ENCODE measurements at places on chromosomes 1 and 21.

- no peak for DNase-seq
These were observed 802.1 kb downstream of the PLA2G4A start for GRCh38 chr1:187630653-187631380.

GRCh38 chr1:164843743-164844500 is 284.9 kb downstream of the PBX1 start:
- no peak for DNase-seq

DNA sequence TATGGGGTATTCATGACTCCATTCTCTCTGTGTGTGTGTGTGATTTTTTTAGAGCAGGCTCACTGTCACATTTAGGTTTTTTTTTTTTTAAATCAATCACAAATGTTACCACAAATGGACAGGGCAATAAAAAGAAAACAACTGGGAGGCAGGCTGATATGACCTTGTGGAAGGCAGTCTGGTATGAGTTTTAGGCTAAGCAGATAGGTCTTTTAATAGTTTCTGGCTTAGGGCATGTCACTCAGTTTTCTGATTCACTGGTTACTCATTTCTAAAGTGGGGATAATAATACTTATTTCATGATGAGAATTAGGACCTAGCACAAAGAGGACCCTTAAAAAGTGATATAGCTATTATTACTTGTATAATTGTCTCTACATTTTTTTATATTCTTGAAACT is 278.9 kb downstream of the RYR2 start:
- no peak for DNase-seq

- DNase-seq: no peak
These were observed 70.9 kb upstream of the ETS2 start for GRCh38 chr21:38734646-38735365.

- DNase-seq: no peak
These were observed 101.9 kb downstream of the PRRX1 start for GRCh38 chr1:170765712-170766330.

GRCh38 chr1:93223023-93223675 is 42.6 kb downstream of the CCDC18 start:
- no peak for DNase-seq

DNA sequence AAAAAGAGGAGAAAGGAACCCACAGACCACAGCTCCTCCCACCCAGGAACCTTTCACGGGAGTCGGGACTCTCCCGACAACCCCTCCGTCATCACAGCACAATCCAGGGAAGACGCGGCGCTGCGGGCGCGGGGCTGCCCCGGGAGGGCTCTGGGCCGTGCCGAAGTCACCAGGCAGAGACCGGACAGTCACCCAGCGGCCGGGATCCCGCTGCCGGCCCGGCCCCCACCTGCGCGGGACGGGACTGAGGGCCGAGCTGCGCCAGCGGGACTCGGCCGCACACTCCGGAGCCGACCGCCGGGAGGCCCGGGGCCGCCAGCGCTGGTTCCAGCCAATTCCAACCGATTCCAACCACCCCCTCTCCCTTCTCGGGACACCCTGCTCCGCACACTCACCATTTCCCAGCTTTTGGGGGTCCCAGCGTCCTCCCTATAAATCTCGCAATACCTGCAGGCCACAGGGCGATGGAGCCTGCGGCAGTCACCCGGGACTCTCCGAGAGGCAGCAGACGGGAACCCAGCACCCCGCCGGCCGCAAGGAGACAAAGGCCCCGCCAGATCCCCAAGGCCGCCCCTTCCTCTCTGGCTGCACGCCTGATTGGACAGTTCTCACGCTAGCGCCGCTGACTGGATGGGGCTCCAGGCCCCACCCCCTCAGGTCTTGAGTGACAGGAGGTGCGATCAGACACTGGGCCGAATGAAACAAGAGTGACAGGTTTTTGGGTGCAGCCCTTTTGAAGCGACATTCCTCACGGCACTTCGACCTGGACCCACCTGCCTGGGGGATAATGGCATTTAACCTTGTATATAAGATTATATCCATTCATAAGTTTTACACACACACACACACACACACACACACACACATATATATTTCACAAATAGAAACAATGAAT is at the start of gene ZNF695:
Gene ZNF695, minus strand, starts transcription at position 547 of the 895 bp plus-strand sequence. Its CDS starts 149 bp downstream, at position 398.
- DNase-seq: peak; percentile 6

- DNase-seq: no peak
These were observed 113.6 kb downstream of the MACF1 start for GRCh38 chr1:39317910-39318633.

- no peak for DNase-seq
These were observed 43.1 kb upstream of the TNFSF18 start for GRCh38 chr1:173093691-173094445.

Measured in stimulated activated CD8-positive, alpha-beta memory T cell treated with anti-CD3 and anti-CD28 coated beads, Interleukin-15, amount 100 ng/mL, for 1 hour (primary cell).